ENCODE measurements at places on chromosomes 6 and 20.

- DNase-seq, result no peak
Measured at GRCh38 chr6:106087548-106088325, 1.6 kb downstream of the PRDM1 start.

GRCh38 chr6:69820018-69820417 lies 23.2 kb upstream of the LMBRD1 start:
- DNase-seq, result no peak

DNA sequence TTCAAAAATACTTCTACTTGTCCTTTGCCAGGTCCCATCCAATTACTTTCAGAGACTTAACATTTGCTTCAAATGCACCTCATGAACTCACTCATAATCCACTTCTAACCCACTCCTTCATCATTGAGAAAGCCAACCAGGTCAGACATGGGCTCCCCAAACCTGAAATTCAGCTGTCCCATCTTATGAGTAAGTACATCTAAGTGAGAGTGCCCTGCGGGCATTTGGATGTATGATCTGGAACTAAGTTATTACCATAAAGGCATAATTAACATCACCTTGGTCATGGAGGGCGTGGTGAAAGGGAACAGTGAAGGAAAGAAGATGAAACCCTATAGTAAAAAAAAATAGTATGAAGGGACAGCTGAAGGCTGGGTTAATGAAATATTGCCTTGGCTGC lies 896.8 kb downstream of the C6orf118 start:
- no peak for DNase-seq

GRCh38 chr6:53175027-53175426 lies 26.4 kb upstream of the GCM1 start:
- no peak for DNase-seq

- DNase-seq, result no peak
Measured at GRCh38 chr6:67759001-67759400, 876.1 kb upstream of the ADGRB3 start.

- DNase-seq, result no peak
Measured at GRCh38 chr6:135002974-135003703, 51.5 kb downstream of the HBS1L start.

GRCh38 chr6:33172688-33173534 lies 19.4 kb downstream of the COL11A2 start:
- DNase-seq, result no peak

GRCh38 chr6:73231986-73232391 lies 6.7 kb upstream of the KHDC1L start:
- no peak for DNase-seq
